Activated T-cell treated with anti-CD3 and anti-CD28 coated beads for 1 hour (primary cell): ENCODE measurements at places on chromosomes 2 and 18.

- DNase-seq: no peak
Measured at GRCh38 chr2:71939588-71940535, 207.8 kb downstream of the CYP26B1 start.

DNA sequence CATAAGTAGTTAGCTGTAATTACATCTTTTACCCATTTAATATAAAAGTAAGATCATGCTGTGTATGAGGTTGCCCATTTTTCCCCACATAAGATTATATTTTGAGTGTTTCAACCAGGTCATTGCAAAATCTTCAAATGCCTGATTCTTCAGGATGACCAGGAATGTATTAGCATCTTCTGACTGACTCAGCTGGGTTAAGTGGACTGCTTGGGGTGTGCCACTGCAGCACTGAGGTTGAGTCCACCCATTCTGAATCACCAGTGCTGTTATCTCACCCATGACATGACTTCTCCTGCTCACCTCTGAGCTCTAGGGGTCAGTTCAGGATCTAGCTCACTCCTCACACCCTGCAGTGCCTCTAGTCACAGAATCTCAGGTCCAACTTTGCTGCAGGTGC is 576.7 kb upstream of the ZEB2 start:
- DNase-seq: no peak

- no peak for DNase-seq
Measured at GRCh38 chr2:136282251-136282650, 164.3 kb upstream of the CXCR4 start.

DNA sequence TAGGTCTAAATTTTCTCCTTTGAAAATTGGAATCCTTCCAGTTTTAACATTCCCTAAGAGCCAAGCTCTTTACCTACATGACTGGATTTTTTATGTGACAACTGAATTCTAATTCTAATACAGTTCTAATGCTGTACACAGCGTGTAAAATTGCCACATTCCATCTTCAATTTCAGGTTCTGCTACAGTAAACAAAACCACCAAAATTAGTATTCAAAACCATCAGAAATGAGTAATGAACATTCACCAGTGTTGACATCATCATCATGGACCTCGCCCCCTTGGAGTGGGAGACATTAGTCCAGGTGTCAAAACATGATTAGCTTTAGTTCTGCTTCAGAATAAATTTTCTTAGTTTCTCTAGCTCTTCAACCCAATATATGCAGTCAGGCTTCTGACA is 133.6 kb downstream of the MBD2 start:
- no peak for DNase-seq

- no peak for DNase-seq
Measured at GRCh38 chr2:138504546-138505235, 3.1 kb downstream of the SPOPL start.

GRCh38 chr2:182763311-182763912 is 47.4 kb downstream of the DNAJC10 start:
- no peak for DNase-seq

DNA sequence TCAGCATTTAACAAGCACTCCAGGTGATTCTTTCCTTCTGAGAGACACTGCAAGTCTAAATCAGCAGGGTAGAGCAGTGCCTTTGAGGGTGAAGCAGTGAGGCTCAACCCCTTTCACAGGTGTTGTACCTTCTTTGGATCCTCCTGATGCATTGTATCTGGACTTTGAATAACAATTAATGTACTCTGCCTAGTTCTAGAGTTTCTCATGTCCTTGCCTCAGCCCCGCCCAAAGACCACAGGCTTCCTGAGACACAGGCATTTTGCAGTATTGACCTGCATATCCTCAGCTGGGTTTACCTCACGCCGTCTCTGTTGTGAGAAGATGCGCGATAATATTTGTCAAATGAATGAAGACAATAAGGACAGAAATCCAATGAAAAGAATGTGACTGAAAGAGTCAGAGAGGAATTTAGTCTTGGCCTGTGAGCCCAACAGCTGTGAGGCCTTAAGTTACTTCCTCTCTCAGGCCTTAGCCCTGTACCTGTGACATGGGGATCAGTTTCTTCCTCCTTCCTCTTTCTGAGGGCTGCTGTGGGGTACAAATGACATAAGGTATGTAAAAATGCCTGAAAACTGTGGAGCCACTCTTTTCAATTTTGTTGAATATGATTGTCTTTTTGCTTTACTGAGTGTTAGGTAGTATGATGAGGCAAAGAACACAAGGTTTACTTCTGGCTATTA is 43.7 kb downstream of the WIPF1 start:
- DNase-seq: no peak

- no peak for DNase-seq
Measured at GRCh38 chr2:109058191-109058632, 69.2 kb upstream of the EDAR start.

GRCh38 chr2:187546762-187547333 is 7.4 kb downstream of the TFPI start:
- no peak for DNase-seq

DNA sequence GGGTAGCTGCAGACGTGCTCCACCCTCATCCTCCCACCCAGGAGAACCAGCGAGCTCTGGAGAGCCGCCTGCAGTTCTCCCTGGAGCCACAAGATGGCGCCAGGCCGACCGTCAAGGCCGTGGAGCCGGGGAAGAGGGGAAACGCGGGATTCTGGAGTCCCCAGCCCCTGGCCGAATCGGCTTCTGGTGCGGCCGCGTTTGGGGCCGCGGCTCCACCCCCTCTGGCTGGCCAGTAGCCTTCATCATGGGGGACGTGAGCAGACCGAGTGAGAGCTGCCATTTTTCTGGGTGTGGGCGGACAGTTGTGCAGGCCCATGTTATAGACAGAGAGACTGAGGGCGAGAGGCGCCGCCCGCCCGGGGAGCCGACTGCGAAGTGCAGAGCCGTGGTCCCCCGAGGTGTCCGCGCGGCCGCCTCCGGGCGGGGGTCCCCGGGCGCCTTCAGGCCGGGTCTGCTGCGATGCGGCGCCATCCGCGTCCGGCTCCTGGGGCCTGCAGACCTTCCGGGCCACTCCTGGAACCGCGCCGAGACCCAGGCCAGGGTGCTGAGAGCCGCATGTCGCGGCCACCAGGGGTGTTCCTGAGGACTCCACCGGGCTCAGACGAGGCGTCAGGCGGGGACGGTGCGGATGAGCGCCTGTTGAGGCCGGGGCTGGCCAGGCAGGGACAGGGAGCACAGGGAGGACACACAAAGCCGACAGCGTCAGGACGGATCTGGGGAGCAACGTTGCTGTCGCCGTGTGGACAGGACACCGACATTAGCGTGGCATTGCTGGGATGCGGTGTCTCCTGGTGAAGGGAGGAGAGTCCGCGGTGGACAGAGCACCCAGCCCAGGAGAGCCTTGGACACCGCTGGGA is 418.2 kb upstream of the HS6ST1 start:
- peak; percentile 30 for DNase-seq

GRCh38 chr2:41568648-41569047 is 479.2 kb upstream of the PKDCC start:
- DNase-seq: no peak
